ENCODE measurements at places on chromosomes 5 and 9.

DNA sequence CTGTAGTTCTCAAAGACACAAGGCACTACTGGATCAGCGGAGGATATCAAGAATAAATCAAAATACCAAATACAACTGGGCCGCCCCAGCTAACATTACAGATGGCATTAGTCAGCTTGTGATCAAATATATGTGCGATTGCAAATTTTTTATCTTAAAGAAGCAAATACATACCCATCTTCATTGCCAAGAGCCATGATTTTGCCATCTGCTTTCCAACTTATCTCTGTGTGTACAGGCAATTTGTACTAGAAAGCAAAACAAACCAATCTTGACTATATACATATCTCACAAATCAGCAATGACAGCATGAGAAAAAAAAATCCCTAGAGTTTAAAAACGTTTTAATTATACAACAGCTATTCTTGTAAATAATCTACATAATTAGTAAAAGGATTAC is 20.3 kb downstream of the GEMIN5 start:
- no peak for DNase-seq

- peak; percentile 80 for DNase-seq
Observed at GRCh38 chr5:893711-894110, 1.0 kb downstream of the TRIP13 start.

DNA sequence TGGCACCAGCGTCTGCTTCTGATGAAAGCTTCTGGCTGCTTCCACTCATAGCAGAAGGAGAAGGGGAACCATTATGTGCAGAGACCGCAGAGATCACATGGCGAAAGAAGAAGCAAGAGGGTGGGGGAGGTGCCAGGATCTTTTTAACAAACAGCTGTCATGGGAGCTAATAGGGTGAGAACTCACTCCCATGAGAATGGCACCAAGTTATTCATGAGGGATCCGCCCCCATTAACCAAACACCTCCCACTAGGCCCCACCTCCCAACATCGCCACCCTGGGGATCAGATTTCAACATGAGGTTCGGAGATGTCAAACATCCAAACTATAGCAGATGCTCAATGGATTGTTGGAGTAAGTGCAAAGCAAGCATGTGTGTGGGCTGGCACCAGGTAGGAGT is 125.8 kb upstream of the SLIT3 start:
- peak; percentile 11 for DNase-seq

- DNase-seq = no peak
Observed at GRCh38 chr9:86639899-86640379, 285.7 kb upstream of the TUT7 start.

GRCh38 chr5:43190755-43191603 is 1.0 kb upstream of the NIM1K start:
- no peak for DNase-seq

DNA sequence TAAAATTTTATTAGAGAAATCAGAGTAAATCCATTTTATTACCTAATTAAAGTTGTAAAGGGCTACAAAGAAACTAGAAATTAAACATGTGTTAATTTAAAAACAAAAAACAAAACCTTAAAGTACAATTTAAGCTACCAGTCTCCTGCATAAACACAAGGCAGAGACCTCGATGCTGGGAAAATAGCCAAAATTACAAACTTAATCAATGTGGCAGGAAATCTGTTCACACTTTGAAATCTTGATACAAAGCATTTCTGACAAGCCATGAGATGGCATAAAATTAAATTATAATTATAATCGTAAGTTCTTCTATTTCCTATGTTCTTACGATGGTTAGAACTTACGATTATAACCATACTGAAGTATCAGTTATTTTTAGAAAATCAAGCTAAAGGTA is 158.0 kb upstream of the FREM1 start:
- no peak for DNase-seq

DNA sequence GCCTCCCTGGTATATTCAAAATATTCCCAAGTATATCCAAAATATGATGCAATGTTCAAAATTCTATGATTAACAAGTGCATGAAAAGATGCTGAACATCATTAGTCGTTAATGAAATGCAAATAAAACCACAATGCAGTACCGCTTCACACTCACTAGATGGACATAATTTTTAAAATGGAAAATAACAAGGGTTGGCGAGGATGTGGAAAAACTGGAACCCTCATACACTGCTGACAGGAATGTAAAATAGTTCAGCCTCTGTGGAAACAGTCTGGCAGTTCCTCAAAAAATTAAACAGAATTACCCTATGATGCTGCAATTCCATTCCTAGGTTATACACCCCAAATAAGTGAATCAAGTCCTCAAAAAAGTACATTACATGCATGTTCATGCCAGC is 36.1 kb upstream of the MYOT start:
- no peak for DNase-seq

DNA sequence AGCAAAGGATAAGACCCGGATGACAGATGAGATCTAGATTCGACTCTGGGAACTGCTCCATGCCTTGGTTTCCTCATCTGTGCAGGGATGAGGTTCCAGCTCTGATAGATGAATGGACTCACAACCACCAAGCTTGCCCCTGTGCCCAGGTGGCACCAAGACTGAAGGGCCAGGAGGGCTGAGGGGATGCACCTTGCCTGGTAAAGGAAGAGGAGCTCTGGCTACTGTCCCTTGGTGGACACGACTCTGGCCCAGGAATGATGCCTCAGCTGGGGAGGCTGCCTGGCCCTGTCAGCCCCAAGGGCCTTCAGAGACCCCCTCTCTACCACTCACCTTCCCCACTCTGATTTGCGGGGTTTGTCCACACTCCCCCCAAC is 24.9 kb upstream of the ANXA6 start:
- no peak for DNase-seq

Data from NCI-H510A treated with DMSO at 0.1 percent for 48 hours (cell line).